ENCODE measurements at places on chromosomes 2 and 18. TPM values are rescaled to one million over a fixed set of nuclear protein-coding genes. Genes with fewer than 3 reads are reported as not detected.

UPP2 gene
- 2.4 TPM for total RNA-seq

ATG16L1 gene
- 38.8 TPM for total RNA-seq

TNFAIP6 gene
- 2.9 TPM for total RNA-seq

TYW5 gene
- 12.0 TPM for total RNA-seq

PLEKHA3 gene
- 7.7 TPM for total RNA-seq

CYP26B1 gene
- 48.2 TPM for total RNA-seq

FRZB gene
- 7.8 TPM for total RNA-seq

MALL gene
- total RNA-seq, result 11.5 TPM

Measured in metanephros (tissue), 2 donors.